ENCODE measurements at places on chromosomes 5 and 9.

DNA sequence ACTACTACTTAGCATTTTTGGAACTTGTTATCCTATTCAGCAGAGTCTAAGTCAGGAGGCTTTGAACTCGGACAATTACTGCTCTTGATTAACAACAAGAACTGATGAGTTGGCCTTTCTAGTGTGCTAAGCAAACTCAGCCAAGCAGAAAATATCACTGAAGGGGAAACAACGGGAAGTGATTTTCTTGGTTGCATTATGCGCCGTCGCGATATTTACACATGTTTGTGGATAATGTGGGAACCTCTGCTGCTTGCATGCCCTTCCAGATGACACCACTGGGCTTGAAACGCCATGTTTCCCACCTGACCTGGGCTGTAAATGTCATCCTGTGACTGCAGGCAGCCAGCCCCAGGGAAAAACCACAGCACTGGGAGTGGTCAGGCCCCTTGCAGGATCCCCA, 205.5 kb downstream of the PAX5 start:
- DNase-seq: no peak

DNA sequence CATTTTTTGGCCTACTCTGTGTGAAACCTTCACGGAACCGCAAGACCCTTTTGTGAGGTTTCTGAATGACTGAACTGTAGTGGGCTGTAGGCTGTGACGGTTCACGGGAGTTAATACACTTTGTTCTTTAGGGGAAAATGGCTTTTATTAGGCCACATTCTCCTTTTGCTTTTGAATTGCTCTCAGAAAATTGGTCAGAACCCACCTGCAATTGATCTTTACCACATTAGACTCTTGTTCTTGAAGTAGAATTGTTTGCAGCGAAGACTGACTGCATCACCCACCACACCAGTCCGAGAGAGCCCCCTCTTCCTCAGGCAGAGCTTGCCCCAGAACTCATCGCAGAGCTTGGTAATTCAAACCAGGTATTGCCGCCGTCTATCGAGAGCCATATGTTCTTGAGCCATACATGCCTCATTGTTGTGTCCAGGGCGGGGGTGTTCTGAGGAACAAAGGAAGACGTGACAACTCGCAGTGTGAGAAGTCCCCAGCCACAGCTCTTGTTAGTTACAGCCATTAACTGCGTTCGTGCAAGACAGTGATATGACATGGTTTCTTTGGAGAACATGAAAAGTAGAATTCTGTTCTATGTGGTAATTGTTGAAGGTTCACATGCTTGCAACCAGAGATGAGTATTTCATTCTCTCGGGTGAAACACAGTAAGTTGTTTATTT, 166.4 kb upstream of the OTULINL start:
- DNase-seq: no peak

DNA sequence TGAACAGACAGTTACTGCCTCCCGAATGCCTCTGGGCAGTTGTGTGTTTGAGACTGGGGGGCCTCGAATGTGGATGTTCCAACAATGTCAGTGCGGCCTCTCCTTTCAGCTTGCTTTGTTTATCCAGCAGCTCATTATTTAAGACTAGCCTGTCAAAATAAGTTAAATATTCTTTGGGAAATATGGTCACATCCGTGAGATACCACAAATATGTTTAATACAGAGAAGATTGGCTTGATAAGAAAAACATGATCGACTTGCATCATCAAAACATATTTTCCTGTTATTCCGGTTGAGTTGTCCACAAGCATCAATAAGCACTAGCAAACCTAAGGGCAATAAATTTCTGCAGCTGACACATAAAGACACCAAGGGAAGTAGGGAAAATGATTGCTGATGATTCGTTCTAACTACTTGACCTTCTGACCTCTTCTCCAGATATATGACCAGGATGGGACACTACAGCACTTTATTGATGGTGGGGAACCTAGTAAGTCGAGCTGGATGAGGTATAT, 66.5 kb downstream of the PRDM6 start:
- DNase-seq: no peak

- no peak for DNase-seq
Measured at GRCh38 chr5:89036704-89037489, 153.9 kb upstream of the MEF2C start.

DNA sequence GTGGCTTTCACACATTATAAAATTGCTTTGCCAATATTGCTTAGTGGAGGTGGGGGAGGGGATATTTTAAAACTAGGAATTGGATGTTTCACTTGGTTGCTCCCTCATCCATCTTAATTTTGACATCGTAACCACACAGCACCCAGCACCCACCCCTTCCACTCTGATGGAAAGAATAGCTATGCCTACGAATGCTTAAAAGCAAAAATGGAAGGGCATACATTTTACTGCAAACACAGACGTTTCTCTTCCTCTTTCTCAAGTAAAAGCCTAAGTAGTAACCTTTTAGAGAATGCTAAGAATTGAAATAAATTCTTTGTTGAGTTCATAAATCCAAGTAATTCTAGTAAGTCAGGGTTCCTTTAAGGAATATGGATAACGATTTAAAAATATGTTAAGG, 69.9 kb downstream of the JAKMIP2 start:
- no peak for DNase-seq

GRCh38 chr9:33157960-33158842, 8.9 kb downstream of the B4GALT1 start:
- no peak for DNase-seq

GRCh38 chr5:88602584-88602983, 280.4 kb downstream of the MEF2C start:
- DNase-seq: no peak

GRCh38 chr5:100110497-100110896, 424.7 kb upstream of the FAM174A start:
- DNase-seq: no peak

DNA sequence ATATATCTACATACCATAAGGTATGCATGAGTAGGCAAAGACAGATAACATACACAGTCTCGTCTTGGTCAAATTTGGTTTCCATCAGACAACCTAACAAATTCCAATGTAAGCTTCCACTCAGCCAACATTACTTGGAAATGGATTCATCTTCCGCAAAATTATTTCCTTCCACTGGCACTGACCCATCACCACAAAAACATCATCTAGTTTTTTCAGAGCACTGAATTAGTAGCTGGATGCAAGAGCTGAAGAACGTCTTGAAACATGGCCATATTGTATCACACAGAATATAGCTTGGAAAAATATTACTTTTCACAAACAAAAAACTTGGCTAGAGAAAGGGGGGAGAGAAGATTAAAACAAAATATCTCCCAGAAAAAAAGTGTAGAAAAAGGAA, 73.5 kb downstream of the EFNA5 start:
- DNase-seq: peak; percentile 11

GRCh38 chr5:54743997-54744788, 226.6 kb downstream of the SNX18 start:
- no peak for DNase-seq

GRCh38 chr9:38091310-38092199, 22.5 kb upstream of the SHB start:
- DNase-seq: no peak

DNA sequence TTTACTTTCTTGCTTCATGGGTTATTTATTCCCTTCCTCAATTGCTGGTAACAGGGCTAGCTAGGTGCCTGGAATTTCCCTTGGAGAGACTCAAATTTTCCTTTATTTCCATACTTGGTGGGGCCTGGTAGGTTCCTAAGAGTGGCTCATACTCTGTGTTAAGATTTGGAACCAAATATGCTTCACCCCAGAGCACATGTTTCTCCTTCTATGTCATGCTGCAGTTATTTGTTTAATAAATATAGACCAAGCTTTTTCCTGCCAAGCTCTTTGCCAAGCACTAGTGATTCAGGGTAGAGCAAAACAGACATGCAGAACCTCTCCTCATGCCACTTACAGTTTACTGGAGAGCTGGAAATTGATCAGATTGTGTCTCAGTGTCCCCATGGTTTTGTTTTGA, 290.3 kb upstream of the SGCD start:
- DNase-seq: no peak

DNA sequence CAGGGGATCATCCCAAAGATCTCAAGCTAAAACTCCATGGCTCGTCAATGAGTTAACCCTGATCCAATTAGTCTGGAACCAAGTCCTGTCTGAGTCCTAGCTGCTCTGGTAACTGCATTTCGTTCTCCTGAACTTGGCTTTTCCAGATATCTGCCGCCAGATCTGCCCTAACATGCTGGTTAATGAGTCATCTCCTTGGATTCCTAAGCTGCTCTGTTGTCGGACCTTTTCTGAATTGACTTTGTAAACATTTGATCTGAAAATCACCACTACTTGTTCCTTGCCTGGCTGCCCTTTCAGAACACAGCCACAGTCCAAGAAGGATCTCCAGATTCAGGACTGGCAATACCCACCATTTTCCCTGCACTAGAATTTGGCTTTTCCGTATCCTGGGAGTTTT, 473.0 kb downstream of the ZSWIM6 start:
- no peak for DNase-seq

DNA sequence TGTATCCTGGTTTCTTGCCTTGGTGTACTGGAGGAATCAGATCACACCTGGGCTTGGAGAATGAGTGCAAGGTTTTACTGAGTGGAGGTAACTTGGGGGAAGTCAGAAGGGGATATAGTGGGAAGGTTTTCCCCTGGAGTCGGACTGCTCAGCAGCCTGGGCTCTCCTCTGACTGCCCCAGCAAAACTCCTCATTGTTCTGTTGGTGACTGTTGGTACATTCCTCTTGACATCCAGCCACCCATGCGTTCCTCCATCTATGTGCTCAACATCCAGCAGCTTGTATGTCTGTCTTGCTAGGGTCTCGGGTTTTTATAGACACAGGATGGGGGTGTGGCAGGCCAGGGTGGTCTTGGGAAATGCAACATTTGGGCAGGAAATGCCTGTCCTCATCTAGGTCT, 96.0 kb downstream of the ZFAND5 start:
- DNase-seq: no peak

GRCh38 chr5:172749881-172750633, 20.9 kb downstream of the DUSP1 start:
- DNase-seq: no peak

Data from NCI-H526 (cell line).